ENCODE measurements at places on chromosomes 7 and 10. TPM values are rescaled to one million over a fixed set of nuclear protein-coding genes. Genes with fewer than 3 reads are reported as not detected.

DNA sequence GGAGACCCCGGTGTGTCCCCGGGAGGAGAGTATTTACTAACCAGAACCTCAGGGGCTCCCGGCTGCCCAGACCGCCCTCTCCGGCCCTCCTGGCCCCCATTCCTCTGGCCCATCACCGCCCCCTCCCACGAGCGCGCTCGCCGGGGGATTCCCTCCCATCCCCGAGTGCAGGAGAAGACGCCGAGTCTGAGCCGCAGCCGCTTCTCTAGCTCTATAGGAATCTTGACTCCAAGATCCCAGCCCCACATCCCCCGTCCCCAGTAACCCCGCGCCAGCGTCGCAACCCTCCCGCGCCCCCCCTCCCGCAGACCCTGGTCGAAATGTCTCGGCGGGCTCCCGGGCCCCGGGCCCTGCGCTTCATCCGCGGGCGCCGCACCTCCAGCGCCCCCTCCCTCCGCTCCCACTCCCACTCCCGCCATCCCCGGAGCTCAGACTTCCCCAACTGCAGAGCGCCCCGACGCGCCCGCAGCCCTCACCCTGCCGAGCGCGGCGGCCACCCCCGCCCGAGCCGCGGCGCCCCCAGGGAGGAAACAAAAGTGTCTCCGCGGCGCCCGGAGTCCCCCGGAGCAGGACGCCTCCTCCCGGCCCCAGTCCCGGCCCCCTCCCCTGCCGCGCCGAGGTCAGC lies 541 bp downstream of the ELMO1 start:
- DNase-seq, result no peak

Gene RSPH10B2
- polyA plus RNA-seq, result not detected

GRCh38 chr10:133075346-133076137 lies 12.2 kb upstream of the ADGRA1 start:
- no peak for DNase-seq

- DNase-seq, result no peak
These were observed 181.0 kb upstream of the NPY start for GRCh38 chr7:24102988-24103387.

Gene STOX1
- polyA plus RNA-seq, result 1.5 TPM

DNA sequence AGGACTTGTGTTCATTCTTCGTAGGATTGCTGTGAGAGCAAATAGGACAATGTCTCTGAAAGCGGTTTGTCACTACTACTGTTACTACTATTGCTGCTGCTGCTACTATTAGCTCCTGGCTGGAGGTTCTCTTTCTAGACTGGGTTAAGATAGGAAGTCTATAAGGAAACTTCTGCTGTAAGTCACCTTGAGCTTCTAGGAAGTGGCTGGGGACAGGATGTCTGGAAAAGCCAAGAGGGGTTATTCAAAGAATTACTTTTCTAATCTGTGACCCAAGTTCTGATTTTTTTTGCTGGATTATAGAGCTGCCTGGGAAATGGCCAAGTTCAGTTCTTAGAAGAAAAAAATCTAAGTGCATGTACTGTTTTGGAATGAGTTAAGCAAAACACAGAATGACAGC lies 62.2 kb downstream of the NAMPT start:
- no peak for DNase-seq

- DNase-seq, result no peak
These were observed 155.8 kb downstream of the MALRD1 start for GRCh38 chr10:19204246-19204917.

DNA sequence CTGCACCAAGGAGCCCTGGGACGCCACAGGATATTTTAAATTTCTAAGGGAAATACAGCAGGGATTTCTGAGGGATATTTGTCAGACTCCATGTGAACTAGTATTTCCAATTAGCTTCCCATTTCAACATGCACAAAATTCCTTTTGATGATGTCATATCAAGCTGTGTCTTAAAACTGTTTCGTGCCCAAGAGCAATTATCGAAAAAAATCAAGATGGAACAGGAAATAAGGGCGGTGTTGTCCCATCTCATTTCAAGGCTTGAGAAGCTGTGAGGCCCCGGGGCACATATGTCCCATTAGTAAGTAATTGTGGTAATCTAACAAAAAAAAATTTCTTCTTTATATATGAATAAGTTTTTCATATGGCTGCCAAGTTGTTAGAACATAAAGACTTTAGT lies 47.4 kb downstream of the PPP1R17 start:
- no peak for DNase-seq

GRCh38 chr10:118042827-118043242 lies 3.9 kb downstream of the RAB11FIP2 start:
- DNase-seq, result no peak

- no peak for DNase-seq
These were observed 228.7 kb downstream of the SKIDA1 start for GRCh38 chr10:21296575-21297355.

Gene ATOH7
- polyA plus RNA-seq, result 0.45 TPM

Gene MBLAC1
- polyA plus RNA-seq, result 3.7 TPM

Gene C10orf62
- polyA plus RNA-seq, result 0.77 TPM

Gene GPR146
- 7.6 TPM for polyA plus RNA-seq

DNA sequence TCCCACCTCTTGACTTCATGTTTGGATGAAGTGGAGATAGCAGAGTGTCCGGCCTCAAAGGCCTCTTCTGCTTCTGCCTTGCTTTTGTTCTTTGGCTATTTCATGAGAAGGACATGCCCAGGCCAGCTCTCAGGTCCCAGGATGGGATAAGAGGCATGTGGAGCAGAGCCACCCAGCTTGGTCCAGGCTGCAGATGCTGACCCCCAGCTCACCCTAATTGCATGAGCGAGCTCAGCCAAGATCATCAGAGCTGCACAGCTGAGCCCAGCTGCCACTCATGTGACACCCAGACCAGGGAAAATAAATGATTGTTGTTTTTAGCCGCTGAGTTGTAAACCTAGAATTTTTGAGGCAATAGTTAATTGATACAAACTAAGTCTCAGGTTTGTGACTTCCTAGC lies 230.0 kb downstream of the PHF14 start:
- DNase-seq, result no peak

DNA sequence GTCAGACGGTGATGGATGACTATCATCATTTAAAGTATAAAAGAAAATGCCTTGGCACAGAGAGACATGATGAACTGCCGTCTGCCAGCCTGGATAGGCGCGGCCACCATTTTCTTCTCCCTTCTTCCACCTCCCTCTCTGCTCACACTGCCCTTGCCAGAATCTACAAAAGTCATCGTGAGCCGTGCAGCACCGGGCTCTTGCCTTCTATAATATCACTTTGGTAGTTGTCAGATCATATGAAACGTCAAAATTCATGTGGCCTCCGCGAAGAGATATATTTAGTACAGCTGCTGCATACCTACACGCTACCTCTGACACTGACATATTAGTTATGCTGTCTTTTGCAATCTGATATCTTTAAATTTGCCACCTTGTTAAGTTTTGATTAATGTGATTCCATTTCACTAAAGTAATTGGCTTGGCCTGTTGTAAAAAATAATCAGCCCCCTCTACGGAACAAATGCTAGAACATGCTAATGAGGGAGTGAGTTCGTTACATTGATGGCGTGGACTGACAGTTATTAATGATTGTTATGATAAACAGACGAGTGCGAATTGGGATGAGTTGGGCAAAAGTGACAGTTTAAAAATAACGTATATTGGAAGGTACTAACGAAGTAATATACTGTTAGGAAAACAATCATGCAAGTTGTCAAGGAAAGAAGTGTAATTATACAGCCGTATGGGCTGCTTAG lies 214.9 kb downstream of the LRMDA start:
- no peak for DNase-seq

DNA sequence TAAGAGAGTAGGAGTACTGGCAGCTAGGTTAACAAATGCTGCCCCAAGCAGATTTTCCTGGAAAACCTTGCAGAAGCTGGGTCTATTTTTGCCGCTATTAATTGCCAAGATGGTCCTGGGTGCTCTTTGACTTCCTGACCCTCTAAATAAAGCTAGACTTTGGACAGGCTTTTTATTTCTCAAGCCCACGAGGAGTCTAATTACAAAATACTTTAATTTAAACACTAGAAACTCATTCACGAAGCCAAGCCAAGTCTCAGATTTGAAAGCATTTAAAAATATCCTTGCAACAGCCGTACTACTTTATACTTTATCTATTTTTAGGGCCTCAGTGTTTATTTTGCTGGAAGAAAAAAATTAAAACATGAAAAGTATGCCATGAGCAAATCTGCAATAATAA lies 45.1 kb downstream of the TMEM26 start:
- peak; percentile 61 for DNase-seq

DNA sequence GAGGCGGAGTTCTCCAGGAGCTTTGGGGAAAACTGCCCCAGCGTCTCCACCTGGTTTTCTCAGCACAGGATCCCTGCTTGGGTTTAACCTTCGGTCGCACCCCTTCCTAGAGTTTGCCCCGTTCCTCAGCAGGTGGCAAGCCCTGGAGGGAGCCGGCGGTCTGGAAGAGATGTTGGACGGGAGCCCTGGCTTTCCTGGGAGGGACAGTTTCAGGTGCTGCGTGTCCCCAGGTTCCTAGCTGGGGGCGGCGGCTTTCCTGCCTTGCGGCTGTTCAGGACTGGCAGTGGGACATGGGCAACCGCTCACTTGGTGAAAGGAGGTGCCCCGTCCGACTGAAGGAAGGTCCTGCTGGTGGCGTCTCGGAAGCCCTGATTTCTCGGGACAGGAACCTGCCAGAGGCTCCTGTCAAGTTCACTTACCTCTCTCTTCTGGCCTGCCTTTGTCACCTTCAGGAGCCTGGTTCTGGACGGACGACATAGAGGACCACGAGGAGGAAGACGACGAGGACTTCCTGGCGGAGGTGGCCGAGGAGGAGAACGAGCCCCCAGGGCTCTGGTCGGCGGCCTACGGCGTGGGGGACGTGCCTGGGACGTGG lies 14.8 kb downstream of the ZNF316 start:
- no peak for DNase-seq

- no peak for DNase-seq
These were observed 95.3 kb upstream of the MACROH2A2 start for GRCh38 chr10:69957241-69957885.

GRCh38 chr10:8596929-8597472 lies 542.5 kb downstream of the GATA3 start:
- DNase-seq, result no peak

Gene WDR91
- polyA plus RNA-seq, result 27.8 TPM

Gene HDAC9
- 2.1 TPM for polyA plus RNA-seq

Gene DMBT1
- not detected for polyA plus RNA-seq

DNA sequence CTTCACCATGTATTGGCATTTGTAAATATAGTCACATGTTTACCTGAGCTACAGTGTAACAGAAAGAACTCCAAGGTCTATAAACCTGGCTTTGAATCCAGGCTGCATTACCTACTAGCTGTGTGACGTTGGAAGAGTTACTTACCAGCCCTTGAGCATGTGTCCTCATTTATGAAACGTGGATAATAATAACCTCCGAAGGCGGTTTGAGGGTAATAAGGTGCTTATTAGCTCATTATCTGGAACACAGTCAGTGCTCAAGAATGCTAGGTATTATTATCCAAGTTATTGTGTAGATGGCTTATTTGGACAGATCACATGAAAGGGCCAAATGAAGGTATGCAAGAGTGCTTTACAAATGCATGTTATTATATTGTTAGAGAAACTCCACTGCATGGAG lies 64.9 kb downstream of the SEC23IP start:
- DNase-seq, result no peak

- DNase-seq, result no peak
These were observed 3.2 kb downstream of the TSPAN33 start for GRCh38 chr7:129147731-129148130.

- DNase-seq, result no peak
These were observed 63.6 kb upstream of the RAB18 start for GRCh38 chr10:27440478-27440877.

DNA sequence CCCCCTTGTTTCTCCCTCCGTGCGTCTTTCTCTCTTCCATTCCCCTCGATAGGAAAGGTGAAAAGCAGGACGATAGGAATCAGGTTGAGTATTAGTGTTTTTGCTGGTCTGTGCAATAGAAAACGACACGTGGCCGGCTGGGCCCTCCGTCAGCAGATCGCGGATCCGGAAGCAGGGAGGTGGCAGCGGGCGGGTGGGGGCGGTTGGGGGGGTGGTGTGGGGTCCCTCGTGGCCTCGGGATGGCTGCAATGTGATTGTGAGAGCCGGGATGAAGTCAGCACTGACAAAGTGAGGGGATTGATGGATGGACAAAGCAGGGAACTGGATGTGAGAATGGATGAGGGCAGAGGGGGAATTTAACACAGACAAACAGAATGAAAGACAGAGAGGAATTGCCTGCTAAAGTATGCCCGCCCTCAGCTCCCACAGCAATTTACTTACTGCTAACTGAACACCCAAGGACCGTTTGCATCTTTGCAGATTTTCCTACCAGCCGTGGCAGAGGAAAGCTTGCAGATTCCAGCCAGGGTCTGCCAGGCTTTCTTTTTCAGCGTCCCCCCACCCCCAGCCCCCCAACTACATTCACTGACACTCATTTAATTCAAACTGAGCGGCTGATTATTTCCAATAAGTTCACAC lies 280.9 kb downstream of the LRMDA start:
- DNase-seq, result peak; percentile 55

Gene ANKRD30A
- polyA plus RNA-seq, result not detected

DNA sequence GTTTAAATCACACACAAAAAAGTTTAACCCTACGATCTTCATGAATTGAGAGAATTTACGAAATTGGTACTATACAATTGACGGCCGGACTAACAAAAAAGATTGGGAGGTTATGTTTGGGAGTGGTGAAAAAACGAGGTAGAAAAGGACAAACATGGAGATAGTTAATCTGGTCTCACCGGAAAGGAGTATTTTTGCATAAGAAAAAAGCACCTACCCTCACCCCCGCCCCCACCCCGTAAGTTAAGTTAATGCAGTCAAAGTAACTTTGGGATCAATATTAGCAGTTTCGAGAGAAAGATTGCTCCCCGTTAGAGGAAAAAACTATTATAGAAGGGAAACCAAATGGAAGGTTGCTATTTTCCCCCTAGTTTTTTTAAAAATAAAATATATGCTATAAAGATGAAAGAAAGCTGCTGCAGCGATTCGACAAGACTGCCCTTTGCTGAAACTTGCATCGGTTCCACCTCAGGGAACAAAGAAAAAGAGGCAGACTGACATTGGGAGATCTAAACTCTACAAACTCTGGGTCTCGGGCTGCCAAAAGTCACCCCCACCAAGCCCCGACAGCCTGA lies 3.5 kb downstream of the SP8 start:
- no peak for DNase-seq

Gene CRPPA
- 2.0 TPM for polyA plus RNA-seq

Data from kidney (tissue), 22 donors.